Muscle of leg (tissue), 16 donors: ENCODE measurements at places on chromosomes 16 and 17. TPM values are rescaled to one million over a fixed set of nuclear protein-coding genes. Genes with fewer than 3 reads are reported as not detected.

DNA sequence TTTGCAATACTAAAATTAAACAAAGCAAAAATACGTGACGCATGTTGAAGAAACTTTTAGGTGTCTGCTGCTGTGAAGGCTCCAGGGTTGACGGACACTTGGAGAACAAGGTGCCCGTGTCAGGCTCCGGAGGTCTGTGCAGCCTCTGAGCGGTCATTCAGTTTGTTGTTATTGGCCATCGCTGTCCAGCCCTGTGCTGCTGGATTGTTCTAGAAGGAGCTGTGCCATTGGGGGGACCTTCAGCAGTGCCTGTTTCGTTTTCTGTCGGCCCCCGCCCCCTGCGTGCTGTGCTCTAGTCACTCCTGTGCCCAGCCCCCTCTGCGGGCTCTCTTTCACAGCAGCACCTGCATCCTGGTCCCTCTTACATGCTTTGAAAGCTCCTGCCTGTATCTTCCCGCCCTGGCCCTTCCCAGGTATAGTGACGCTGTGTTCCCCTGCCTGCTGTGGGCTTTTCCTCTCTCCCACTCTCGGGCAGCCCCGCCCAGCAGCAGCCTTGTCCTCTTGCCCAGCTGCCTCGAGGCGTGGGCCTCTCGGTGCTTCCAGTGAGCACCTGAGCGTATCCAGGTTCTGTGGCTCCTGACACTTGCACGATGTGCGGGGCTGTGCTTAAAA, 50.7 kb downstream of the RNF213 start:
- no peak for DNase-seq

- DNase-seq = no peak
Observed at GRCh38 chr17:6711681-6712057, 1.5 kb downstream of the SLC13A5 start.

GRCh38 chr17:69350911-69351310, 24.0 kb upstream of the ABCA5 start:
- DNase-seq = no peak

DNA sequence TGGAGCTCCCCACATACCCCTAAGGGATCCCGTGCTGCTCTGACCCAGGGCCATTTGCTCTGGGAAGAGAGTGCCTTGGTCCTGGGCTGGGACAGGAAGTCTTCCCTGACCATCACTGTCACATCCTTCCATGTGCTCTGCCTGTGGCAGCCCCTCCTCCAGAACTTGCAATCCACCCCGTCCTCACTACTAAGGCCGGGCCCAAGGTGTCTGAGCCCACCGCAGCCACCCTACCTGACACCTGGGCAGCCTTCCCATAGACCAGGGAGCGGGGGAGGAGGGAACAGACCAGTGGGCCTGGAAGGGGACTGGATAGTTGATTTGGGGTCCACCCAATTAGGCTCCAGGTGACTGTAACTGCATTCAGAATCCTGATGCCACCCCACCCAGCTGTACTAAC, 117.5 kb upstream of the CRHR1 start:
- no peak for DNase-seq

Gene CA10
- total RNA-seq = 3.3 TPM

DNA sequence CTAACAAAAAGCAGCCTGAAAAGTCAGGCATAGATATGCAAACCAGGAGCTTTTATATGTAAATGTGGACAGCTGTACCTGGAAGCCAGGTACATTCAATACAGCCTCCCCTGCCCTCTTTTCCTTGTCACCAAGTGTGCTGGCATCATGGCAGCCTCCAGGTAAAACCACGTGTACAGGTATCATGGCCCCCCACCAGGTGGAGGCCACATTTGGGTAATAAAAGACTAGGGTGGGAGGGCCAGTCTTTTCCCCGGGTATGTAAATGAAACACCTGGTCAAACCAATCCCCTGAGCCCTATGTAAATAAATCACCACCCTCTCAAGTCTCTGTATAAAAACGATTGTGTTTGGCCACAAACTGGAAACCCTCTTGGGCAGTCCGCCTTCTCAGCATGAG, 226.4 kb upstream of the GOT2 start:
- no peak for DNase-seq

Gene MILR1
- total RNA-seq = 7.0 TPM

GRCh38 chr17:43530288-43531081, 15.7 kb downstream of the ETV4 start:
- DNase-seq = peak; percentile 97

- DNase-seq = peak; percentile 88
Observed at GRCh38 chr17:2087597-2088211, 32.8 kb downstream of the HIC1 start.

Gene CACNG5
- not detected for total RNA-seq

- no peak for DNase-seq
Observed at GRCh38 chr16:86221085-86221484, 289.2 kb upstream of the FOXF1 start.

- DNase-seq = no peak
Observed at GRCh38 chr17:51813140-51813783, 345.3 kb downstream of the CA10 start.

Gene MPO
- total RNA-seq = 2.3 TPM

- no peak for DNase-seq
Observed at GRCh38 chr16:21598701-21599121, 666 bp upstream of the METTL9 start.

- no peak for DNase-seq
Observed at GRCh38 chr16:67283039-67283825, 3.9 kb downstream of the PLEKHG4 start.

Gene KIAA0753
- total RNA-seq = 10.6 TPM

GRCh38 chr17:14903854-14904253, 361.3 kb downstream of the PMP22 start:
- DNase-seq = no peak

- DNase-seq = no peak
Observed at GRCh38 chr17:49889500-49889899, 41.6 kb upstream of the TAC4 start.

Gene AKAP10
- 21.5 TPM for total RNA-seq

DNA sequence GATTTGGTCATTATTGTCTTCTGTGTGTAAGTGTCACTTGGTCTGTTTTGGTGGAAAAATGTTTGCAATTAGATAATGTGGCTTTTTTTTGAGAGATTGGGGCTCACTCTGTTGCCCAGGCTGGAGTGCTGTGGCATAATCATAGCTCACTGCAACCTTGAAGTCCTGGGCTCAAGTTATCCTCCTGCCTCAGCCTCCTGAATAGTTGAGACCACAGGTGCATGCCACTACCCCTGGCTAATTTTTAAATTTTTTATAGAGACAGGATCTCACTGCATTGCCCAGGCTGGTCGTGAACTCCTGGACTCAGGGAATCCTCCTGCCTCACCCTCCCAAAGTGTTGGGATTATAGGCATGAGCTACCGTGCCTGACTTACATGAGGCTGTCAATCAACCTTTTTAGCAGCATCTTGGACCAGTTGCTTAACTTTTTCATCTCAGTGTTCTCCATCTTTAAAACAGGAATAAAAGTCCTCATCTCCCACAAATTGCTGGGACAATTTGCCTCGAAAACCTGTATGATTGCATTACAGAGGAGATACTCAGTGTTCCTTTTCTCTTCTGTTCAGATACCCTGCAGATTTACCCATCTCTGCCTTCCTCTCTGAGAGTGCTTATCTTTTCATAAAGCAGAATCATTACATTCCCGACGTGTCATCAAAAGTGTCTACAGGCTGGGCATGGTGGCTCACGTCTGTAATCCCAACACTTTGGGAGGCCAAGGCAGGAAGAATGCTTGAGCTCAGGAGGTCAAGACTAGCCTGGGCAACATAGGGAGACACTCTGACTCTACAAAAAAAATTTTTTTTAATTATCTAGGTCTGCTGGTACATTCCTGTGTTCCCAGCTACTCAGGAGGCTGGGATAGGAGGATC, 19.1 kb downstream of the ACSF2 start:
- DNase-seq = no peak

DNA sequence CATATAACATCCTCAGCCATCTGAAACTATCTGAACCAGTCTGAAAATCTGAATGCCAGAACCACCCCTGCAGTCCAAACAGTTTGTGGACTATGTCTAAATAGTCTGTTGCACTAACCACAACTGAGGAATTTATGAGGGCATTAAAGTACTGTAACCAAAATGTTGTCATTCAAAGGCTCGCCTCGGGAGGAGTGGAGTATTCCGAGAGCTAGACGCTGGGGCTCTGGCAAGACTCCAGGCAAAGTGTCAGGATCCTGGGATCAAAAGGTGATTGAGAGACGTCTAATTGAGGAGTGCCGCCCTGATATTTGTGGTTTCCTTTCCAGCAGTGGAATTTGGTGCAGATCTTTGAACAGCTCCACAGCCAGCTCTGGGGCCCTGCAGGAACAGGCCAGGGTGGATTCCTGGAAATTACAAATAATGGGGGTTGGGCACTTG, 142.9 kb upstream of the MYOCD start:
- DNase-seq = peak; percentile 10

DNA sequence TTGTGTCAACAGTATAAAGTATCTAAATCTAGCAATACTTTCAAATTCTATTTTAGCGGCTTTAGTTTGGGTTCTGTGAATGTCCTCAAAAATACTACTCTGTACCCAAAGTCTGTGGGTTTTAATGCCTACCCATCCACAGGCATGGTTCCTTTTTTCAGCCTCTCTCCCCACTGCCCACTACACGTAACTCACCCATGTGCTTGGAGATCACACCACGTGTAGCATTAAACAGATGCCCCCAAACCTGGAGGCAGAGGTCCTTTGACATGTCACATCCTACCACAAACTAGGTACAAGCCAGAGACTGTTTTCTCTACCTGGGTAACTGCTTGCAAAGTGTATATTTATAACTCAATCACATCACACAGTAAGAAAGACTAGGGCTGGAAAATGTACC, 5.4 kb downstream of the DYNC1LI2 start:
- DNase-seq = no peak

DNA sequence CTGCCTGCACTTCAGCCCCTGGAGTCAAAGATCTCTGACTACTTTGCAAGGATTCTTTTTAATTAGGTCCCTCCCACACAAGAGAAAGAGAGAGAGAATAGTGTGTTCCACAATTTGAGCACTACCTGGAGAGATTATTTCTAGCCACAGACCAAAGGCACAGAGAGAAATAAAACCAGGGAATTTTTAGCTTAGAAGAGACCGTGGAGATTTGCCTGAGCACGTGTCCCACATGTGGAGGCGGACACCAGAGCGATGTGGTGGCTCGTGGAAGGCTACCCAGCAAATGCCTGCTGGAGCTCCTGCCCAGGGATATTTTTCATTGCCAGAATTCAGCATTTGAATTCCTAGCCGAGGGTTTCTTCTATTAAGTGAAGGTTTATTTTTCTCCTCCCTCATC, 50.6 kb downstream of the MGAT5B start:
- DNase-seq = no peak

GRCh38 chr16:77445324-77445723, 10.5 kb upstream of the ADAMTS18 start:
- DNase-seq = no peak
